ENCODE measurements at places on chromosomes 5 and 9.

GRCh38 chr9:19683715-19684114 lies 105.1 kb downstream of the SLC24A2 start:
- no peak for DNase-seq

DNA sequence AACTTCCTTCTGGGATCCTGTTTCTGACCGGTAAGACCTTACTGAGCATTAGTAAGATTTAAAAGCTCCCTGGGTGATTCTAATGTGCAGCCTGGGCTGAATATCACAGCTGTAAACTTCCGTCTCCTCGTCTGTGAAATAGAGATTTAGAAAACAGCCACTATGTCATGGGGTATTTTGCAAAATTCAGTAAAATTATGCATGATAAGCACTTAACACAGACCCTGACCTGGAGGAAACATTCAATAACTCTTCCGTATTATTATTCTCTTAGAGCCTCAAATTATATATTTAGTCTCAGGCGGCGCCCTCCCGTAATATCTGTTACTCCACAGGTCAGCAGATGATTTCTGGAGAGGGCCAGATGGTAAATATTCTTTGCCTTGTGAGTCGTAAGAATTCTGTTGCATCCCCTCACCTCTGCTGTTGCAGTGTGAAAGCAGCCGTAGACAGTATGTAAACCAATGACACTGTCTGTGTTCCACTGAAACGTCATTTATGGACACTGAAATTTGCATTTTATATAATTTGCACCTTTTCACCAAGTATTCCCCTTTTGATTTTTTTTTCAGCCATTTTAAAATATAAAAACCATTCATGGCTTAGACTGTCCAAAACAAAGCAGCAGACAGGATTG lies 39.2 kb upstream of the RARS1 start:
- no peak for DNase-seq

- no peak for DNase-seq
Measured at GRCh38 chr9:137300567-137301080, 1.4 kb downstream of the NRARP start.

DNA sequence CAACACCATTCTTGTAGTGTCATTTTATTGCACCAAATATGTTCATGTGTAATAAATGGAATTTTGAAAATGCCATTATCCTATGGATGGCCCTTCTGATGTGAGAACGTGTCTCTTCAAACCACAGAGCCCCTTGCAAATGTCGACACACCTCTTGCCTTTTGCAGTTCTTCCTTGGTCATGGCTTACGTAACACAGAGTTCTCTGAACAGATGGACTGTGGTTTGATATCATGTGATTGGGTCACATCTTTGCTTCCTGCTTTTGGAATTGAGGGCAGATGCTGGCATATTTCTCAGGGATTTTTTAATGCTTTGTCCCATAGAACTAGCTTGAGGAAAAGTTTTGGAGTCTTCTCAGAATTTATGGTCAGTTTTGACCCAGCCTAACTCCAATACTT lies 4.6 kb downstream of the TGFBR1 start:
- peak; percentile 43 for DNase-seq

- no peak for DNase-seq
Measured at GRCh38 chr9:88692827-88693226, 157.8 kb downstream of the NXNL2 start.

- peak; percentile 78 for DNase-seq
Measured at GRCh38 chr9:137055385-137056364, 1.8 kb upstream of the ENTPD2 start.
